ENCODE measurements at places on chromosomes 12 and 14.

GRCh38 chr12:130496516-130497120 lies 158.9 kb downstream of the PIWIL1 start:
- DNase-seq: no peak

DNA sequence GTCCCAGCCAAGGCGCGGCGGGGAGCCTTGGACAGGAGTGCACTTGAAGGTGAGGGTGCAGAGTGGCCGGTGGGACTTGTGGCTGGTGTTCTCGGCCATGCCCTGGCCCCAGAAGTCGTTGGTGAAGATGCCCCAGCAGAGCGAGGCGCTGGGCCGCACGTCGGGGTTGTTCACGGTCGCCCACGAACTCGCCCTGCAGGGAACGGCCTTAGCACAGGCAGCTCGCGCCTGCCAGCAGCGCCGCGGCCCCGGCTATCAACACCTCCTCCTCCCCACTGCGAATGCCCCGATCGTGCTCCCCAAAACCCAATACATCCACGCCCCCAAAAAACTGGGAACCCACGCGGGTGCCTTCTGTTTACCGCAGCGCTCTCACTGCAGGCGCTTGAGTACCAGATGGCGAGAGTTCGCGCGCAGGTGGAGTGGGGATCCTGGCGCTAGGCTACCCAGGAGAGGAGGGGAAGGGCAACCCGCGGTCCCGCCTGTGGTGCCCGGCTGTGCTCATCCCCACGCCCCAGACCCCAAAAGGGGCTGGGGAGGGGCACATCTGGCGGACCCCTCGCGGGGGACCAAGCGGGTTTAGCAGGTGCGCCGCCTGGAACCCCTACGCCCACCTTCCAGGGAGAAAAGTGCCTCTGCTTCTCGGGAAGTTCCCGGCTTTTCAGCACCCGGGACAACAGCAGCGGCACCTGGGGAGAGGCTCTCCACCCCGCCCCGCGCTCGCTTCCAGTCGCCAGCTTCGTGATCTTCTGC lies 386.3 kb upstream of the TMTC1 start:
- DNase-seq: no peak

- DNase-seq: no peak
These were observed 289.5 kb upstream of the CCDC196 start for GRCh38 chr14:66196670-66197069.

GRCh38 chr14:60756847-60757246 lies 22.3 kb downstream of the MNAT1 start:
- no peak for DNase-seq

DNA sequence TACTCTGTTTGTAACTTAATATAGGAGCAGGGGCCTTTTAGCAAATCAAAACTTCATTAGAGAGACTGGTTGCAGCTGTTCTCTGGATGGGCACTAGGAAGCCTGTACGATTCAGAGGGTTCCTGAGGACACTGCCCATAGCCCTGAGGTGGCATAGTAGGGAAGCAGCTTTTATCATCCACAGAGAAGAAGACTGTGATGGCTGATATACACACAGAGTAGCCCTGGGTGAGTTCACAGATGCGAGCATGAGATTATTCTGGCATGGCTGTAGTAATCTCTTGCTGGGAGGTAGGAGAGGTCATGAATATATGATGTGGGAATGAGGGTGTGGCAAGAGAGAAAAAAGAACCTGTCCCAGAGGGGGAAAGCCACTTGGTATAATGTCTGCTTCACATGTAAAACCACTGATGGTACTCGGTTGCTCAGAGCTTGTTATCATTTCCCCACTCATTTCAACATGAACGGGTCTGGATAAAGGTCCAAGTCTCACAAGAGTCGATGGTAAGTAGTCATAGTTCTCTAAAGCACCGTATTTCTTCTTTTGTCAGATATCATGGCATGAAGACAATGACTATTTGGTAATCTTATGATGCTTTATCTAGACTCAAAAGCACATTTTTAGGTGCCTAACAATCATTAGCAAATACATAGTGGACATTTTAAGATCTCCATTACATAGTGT lies 52.0 kb downstream of the PEBP1 start:
- DNase-seq: no peak

- no peak for DNase-seq
These were observed 1131.0 kb downstream of the BCL11B start for GRCh38 chr14:98140862-98141530.

- DNase-seq: no peak
These were observed 7.2 kb downstream of the SLC38A1 start for GRCh38 chr12:46261646-46262045.

- DNase-seq: no peak
These were observed 27.8 kb upstream of the FAM222A start for GRCh38 chr12:109685574-109686447.

GRCh38 chr14:42173206-42173605 lies 566.5 kb downstream of the LRFN5 start:
- no peak for DNase-seq

DNA sequence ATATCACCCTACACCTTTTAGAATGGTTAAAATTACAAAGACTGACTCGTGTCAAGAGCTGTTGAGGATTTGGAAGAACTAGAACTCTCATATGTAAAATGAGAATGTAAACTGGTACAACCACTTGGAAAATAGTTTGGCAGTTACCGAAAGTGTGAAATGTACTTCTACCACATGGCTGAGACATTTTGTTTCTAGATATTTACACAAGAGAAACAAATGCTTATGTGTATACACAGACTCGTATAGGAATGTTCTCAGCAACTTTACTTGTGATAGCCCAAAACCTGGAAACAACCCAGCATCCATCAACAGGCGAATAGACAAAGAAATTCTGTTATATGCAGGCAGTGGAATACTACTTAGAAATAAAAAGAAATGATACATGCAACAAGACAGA lies 103.0 kb downstream of the BRMS1L start:
- DNase-seq: no peak

- no peak for DNase-seq
These were observed 743.2 kb downstream of the TMEM121 start for GRCh38 chr14:106269451-106270204.
